ENCODE measurements at places on chromosomes 13 and 19. TPM values are rescaled to one million over a fixed set of nuclear protein-coding genes. Genes with fewer than 3 reads are reported as not detected.

DNA sequence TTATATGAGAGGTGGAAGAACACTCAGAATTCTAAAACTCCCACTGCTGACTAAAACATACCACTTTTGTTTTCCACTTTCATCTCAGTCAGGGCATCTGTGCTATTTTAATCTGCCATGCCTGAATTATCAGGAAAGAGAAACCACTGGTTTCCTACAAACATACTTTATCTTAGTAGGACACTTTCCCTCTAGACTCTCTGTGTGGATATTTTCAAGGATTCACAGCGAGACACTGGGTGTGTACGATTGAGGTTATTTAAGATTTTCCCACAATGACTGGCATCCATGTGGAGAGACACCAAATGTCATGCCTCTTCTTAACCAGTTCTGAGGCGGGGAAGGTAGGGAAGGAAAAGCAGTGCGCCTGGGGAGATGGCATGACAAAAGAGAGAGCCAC, 212.2 kb downstream of the ENOX1 start:
- no peak for DNase-seq
- no peaks in the 10 kb centered on the region for H3K27me3 ChIP-seq
- no peaks in the 10 kb centered on the region for H3K36me3 ChIP-seq
- no peak overlapping the region for H3K27ac ChIP-seq

DNA sequence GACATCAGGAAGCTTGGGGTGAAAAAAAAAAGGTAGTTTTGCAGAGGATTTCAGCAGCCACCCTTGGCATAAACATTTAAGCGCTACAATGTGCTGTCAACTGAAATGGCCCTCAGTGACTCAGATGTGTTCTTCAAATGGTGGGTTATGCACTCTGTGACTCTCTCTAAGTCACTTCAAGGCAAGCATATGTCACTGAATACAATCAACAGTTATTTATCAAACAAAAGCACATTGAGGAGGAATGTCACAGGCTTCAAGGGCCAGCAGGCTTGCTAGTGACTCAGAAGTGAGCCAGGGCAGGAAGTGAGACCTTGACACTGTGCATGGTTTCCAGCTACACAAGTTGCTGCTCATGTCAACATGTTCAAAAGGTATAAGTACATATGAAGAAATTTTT, 523.7 kb upstream of the HTR2A start:
- no peak overlapping the region for H3K27ac ChIP-seq
- DNase-seq = no peak
- no peak overlapping the region for H3K4me3 ChIP-seq
- H3K27me3 ChIP-seq = no peaks in the 10 kb centered on the region

DNA sequence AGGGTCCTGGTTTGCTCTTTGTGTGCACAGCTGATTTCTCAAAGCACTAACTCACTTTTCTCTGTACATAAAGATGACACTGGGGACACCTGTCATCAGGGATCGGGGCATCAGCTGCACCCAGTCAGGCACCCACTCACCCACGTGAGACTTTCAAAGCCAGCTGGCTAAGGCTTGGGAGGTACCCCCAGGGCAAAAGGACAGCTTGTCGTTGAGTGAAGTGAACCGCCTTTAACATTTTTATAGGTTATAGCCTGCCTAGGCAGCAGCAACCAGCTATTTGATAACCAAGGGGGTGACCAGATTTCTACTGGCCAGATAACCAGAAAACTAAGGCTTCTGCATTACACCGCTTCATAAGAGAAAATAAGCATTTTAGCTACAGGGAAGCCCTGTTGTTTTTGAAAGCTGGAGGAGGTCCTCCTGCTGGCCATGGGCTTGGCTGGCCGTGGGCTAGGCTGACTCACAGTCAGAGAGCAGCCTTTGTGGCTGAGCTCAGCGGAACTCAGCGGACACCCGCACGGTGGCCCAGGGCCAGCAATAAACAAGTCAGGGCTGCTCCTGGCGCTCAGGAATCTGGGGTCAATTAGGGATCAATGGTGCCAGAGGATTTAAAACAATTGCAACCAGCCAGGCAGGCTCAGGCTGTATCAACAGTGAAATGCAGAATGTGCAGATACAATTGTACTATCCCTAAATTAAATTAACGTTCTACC, 57.1 kb downstream of the ALOX5AP start:
- no peak overlapping the region for H3K4me3 ChIP-seq
- H3K4me1 ChIP-seq = peaks cover 11% of the 10 kb centered on the region
- H3K36me3 ChIP-seq = no peaks in the 10 kb centered on the region
- DNase-seq = no peak

The ICAM5 gene
- total RNA-seq = 3.0 TPM

The IL12RB1 gene
- total RNA-seq = 28.1 TPM

GRCh38 chr19:38059897-38060296, 152.9 kb downstream of the SIPA1L3 start:
- peaks cover 29% of the 10 kb centered on the region for H3K4me1 ChIP-seq
- H3K27me3 ChIP-seq = no peaks in the 10 kb centered on the region
- no peak for DNase-seq
- H3K4me3 ChIP-seq = no peak overlapping the region
- peaks cover 5% of the 10 kb centered on the region for H3K36me3 ChIP-seq
- peak overlapping the region; percentile 64 for H3K27ac ChIP-seq

DNA sequence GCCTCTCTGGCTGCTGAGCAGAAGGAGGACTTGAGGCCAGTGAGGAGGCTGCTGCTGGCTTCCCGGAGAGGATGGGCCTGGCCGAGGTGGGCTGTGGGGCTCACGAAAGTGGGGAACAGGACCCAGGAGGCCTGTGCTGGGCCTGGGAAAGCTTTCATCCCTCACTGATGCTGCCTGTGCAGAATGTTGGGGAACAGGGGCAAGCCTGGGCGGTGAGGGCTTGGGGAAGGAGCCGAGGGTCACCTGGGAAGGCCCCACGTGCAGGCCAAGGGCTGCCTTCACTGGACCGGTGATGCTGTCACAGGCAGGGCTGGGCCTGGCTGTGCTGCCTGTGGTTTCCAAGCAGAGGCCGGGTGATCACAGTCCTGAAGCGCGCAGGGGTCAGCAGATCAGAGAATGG, 9.4 kb downstream of the AP1M1 start:
- no peak overlapping the region for H3K27ac ChIP-seq
- DNase-seq = no peak
- peaks cover 10% of the 10 kb centered on the region for H3K36me3 ChIP-seq

DNA sequence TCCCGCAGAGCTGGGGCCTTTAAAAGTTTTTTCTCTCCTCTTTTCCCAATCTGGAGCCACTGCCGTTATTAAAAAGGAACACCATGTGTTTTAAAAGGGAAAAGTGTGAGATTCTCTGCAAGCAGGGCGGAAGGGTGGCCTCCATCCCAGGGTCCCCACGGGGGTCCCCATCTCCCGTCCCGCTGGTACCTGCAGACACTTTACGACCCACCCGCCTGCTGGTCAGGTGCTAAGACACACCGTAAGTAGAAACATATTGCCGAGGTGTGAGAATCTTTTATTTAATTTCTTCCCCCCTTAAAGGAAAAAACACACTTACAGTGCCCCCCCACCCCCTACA, 1.8 kb downstream of the CRLF1 start:
- H3K27me3 ChIP-seq = peaks cover 17% of the 10 kb centered on the region
- no peaks in the 10 kb centered on the region for H3K36me3 ChIP-seq
- no peaks in the 10 kb centered on the region for H3K4me1 ChIP-seq
- DNase-seq = no peak

The BEST2 gene
- total RNA-seq = not detected

- no peaks in the 10 kb centered on the region for H3K4me1 ChIP-seq
- no peak for DNase-seq
- no peak overlapping the region for H3K4me3 ChIP-seq
- no peaks in the 10 kb centered on the region for H3K36me3 ChIP-seq
Measured at GRCh38 chr19:12769689-12770088, 5.7 kb downstream of the HOOK2 start.

DNA sequence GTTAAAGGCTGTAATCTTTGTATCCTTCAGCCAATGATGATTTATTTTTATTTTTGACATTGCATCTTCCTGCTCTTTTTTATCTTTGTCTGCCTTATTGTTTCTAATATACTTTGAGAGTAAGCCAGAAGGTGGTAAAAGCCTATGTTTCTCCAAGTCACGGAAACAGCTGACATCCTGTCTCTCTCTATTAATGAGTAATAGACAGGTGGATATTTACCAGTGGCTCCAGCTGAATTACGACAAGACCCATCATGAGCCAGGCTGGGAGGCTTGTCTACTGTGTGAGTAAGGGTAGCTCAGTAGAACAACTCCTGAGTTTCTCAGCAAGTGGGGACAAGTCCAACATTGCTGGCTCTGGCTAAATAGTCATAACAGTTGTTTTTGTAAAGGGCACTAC, 166.6 kb downstream of the NDFIP2 start:
- H3K36me3 ChIP-seq = no peaks in the 10 kb centered on the region
- DNase-seq = no peak
- H3K27me3 ChIP-seq = peaks cover 2% of the 10 kb centered on the region

The PCDH17 gene
- 0.08 TPM for total RNA-seq

- no peak overlapping the region for H3K4me3 ChIP-seq
- H3K36me3 ChIP-seq = no peaks in the 10 kb centered on the region
- peaks cover 3% of the 10 kb centered on the region for H3K27me3 ChIP-seq
- no peak overlapping the region for H3K27ac ChIP-seq
- no peak for DNase-seq
- H3K4me1 ChIP-seq = peaks cover 13% of the 10 kb centered on the region
Measured at GRCh38 chr19:46631481-46631880, 4.5 kb downstream of the GNG8 start.

DNA sequence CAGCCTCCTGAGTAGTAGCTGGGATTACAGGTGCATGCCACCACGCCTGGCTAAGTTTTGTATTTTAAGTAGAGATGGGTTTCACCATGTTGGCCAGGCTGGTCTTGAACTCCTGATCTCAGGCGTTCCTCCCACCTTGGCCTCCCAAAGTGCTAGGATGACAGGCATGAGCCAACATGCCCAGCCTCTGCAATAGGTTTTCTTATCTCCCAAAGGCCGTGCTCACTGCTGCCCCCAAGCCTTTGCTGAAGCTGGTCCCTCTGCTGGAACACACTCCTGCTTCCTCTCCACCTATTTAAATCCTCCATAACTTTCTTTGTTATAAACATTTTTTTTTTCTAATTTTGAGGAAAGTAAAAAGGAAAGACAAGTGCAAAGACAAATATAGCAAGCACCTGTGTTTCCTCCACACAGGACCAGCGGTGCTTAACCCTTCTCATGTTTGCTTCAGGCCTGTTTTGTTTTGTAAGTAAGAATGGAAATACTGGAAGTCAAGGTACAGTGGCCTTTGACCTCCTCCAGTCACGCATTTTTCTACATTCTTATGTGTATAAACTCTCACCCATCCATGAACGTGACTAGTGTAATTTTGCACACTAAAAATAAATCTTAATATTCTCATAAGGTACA, 14.5 kb upstream of the TNFAIP8L1 start:
- no peak overlapping the region for H3K27ac ChIP-seq
- no peaks in the 10 kb centered on the region for H3K4me1 ChIP-seq
- no peak for DNase-seq
- no peak overlapping the region for H3K4me3 ChIP-seq
- no peaks in the 10 kb centered on the region for H3K36me3 ChIP-seq
- no peaks in the 10 kb centered on the region for H3K27me3 ChIP-seq

DNA sequence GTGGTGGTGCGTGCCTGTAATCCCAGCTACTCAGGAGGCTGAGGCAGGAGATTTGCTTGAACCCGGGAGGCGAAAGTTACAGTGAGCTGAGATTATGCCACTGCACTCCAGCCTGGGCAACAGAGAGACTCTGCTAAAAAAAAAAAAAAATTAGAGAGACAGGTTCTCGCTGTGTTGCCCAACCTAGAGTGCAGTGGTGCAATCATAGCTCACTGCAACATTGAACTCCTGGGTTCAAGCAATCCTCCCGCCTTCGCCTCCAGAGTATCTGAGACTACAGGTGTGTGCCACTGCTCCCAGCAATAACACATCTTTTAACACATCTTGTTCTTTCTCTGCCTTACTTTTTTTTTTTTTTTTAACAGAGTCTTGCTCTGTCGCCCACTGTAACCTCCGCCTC, 32.7 kb downstream of the CLEC17A start:
- no peak overlapping the region for H3K27ac ChIP-seq
- no peak for DNase-seq
- peaks cover 20% of the 10 kb centered on the region for H3K4me1 ChIP-seq
- H3K36me3 ChIP-seq = peaks cover 3% of the 10 kb centered on the region

- H3K27me3 ChIP-seq = peaks cover 2% of the 10 kb centered on the region
- peak within 1 kb of the TSS; percentile 90 for H3K27ac ChIP-seq
- H3K4me3 ChIP-seq = peak within 1 kb of the TSS; percentile 57
- DNase-seq = no peak
- no peaks in the 10 kb centered on the region for H3K36me3 ChIP-seq
Measured at GRCh38 chr19:13102666-13103580, at the start of gene LYL1. Gene LYL1, minus strand, starts transcription at chr19:13102858. Its CDS starts 1,687 bp downstream, at chr19:13101171.

DNA sequence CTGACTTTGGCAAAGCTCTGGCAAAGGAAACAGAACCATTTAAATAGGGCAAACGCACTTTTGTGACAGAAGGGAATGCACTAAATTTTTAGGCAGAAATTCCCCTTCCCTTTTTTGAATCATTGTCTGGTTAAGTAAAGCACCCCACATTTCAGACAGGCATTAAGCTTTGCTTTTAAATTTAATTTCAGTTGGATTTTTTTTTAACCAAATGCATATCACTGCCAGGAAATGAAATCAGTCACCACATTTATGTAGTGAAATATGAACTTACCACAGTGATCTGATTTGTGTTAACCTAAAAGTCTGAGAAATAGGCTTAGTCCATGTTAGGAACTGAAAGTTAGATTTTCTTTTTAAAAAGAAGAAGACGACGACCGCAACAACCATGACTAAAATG, 10.8 kb downstream of the GPR183 start:
- H3K4me1 ChIP-seq = peaks cover 14% of the 10 kb centered on the region
- H3K36me3 ChIP-seq = peaks cover 6% of the 10 kb centered on the region
- peak overlapping the region; percentile 58 for H3K4me3 ChIP-seq
- peak overlapping the region; percentile 62 for H3K27ac ChIP-seq

The SCAMP4 gene
- total RNA-seq = 38.7 TPM

The ZNF415 gene
- total RNA-seq = not detected

DNA sequence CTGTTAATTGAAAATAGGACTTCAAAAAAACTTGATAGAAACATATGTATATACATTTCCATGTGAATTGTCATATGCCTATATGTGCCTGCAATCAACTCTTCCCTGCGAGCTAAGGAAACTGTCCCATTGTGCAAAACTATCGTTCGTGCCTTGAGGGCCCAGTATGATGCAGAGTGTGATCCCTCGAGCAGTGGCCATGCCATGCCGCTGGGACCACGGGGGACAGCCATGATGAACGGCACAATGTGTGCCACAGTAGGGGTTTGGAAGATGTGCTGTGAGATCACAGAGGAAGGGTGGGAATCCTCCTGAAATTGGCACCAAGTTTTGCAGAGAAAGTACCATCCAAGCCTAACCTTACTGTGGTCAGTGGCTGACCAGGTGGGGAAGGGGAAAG, 118.1 kb upstream of the SOX1 start:
- H3K4me1 ChIP-seq = no peaks in the 10 kb centered on the region
- H3K4me3 ChIP-seq = no peak overlapping the region
- H3K27me3 ChIP-seq = no peaks in the 10 kb centered on the region
- no peaks in the 10 kb centered on the region for H3K36me3 ChIP-seq
- no peak overlapping the region for H3K27ac ChIP-seq

DNA sequence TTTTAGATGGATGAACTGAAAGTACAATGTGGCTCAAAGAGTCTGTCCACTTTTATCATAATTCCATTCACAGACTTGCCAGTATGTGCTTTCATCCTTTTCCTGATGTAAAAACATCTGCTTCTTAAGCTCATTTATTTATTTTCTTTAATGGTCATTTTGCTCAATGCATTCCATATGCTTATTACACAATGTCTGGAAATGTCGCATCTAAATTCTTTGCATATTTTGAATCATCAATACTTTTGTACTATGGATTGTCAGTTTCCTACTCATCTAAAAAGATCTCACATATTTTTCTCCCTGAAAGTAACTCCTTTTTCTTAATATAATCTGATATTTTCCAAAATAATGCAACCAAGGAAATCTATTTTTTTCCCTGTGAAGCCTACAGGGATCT, 1315.8 kb downstream of the EFNB2 start:
- no peak overlapping the region for H3K4me3 ChIP-seq
- no peaks in the 10 kb centered on the region for H3K36me3 ChIP-seq
- no peak for DNase-seq
- H3K27ac ChIP-seq = no peak overlapping the region
- no peaks in the 10 kb centered on the region for H3K27me3 ChIP-seq
- no peaks in the 10 kb centered on the region for H3K4me1 ChIP-seq

The CCDC122 gene
- 2.1 TPM for total RNA-seq
